ENCODE measurements at places on chromosomes 11 and 22. TPM values are rescaled to one million over a fixed set of nuclear protein-coding genes. Genes with fewer than 3 reads are reported as not detected.
A peak's percentile ranks its signal among the peaks of the same experiment; 100 is the strongest.

DNA sequence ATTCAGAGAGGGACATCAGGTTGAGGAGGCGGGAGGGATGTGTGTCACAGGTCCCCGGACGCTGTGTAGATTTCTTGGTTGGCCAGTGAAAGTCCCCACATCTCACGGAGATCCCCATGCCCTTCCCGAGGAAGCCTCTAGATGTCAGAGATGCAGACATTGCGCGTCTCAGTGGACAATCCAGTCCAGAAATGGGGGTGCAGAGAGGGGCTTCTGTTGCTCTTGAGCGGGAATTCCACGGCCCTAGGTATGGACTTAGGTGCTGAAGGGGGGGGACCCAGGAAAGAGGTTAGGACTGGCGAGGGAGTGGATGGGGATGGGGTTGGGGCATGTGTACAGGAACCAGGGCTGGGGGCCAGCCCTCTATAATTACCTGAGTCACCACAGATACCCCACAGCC, 7.0 kb downstream of the THY1 start:
- H3K27me3 ChIP-seq: peaks cover 2% of the 10 kb centered on the region
- DNase-seq: no peak
- no peak overlapping the region for H3K27ac ChIP-seq
- no peaks in the 10 kb centered on the region for H3K4me1 ChIP-seq
- H3K4me3 ChIP-seq: no peak overlapping the region

- DNase-seq: peak; percentile 25
- H3K4me3 ChIP-seq: no peak overlapping the region
- H3K36me3 ChIP-seq: no peaks in the 10 kb centered on the region
- no peaks in the 10 kb centered on the region for H3K4me1 ChIP-seq
These were observed 7.7 kb downstream of the BLID start for GRCh38 chr11:122108192-122108799.

GRCh38 chr11:71499125-71499524, 27.9 kb upstream of the KRTAP5-7 start:
- no peak overlapping the region for H3K27ac ChIP-seq
- no peak overlapping the region for H3K4me3 ChIP-seq

- DNase-seq: peak; percentile 72
- H3K27me3 ChIP-seq: no peaks in the 10 kb centered on the region
- H3K4me1 ChIP-seq: peaks cover 61% of the 10 kb centered on the region
- peak overlapping the region; percentile 73 for H3K27ac ChIP-seq
- H3K36me3 ChIP-seq: peaks cover 8% of the 10 kb centered on the region
These were observed 92.1 kb upstream of the MTMR2 start for GRCh38 chr11:96015906-96016565.

GRCh38 chr11:70418130-70418529, 19.8 kb downstream of the CTTN start:
- peaks cover 26% of the 10 kb centered on the region for H3K27me3 ChIP-seq
- DNase-seq: no peak

Gene KCNJ1
- total RNA-seq: not detected

Gene RAG2
- not detected for total RNA-seq

Gene OSBPL5
- total RNA-seq: 10.1 TPM
